ENCODE measurements at places on chromosomes 16 and 17. TPM values are rescaled to one million over a fixed set of nuclear protein-coding genes. Genes with fewer than 3 reads are reported as not detected.

Gene PLXDC1
- total RNA-seq, result 14.5 TPM

Gene ADAP2
- total RNA-seq, result 16.0 TPM

Gene ZNF469
- total RNA-seq, result 0.80 TPM

Gene KRT33B
- not detected for total RNA-seq

Gene PIP4K2B
- 19.8 TPM for total RNA-seq

Gene CCL14
- 6.3 TPM for total RNA-seq

Gene IGSF6
- total RNA-seq, result 0.76 TPM

Gene NLRC5
- 87.2 TPM for total RNA-seq

Gene COPZ2
- 2.5 TPM for total RNA-seq

Gene RPRML
- total RNA-seq, result not detected
